ENCODE measurements at places on chromosomes 13 and 19. TPM values are rescaled to one million over a fixed set of nuclear protein-coding genes. Genes with fewer than 3 reads are reported as not detected.

GRCh38 chr13:112997188-112998130, 28.4 kb downstream of the MCF2L start:
- no peaks in the 10 kb centered on the region for H3K27me3 ChIP-seq
- DNase-seq, result no peak
- no peak overlapping the region for H3K27ac ChIP-seq
- H3K36me3 ChIP-seq, result no peaks in the 10 kb centered on the region
- no peaks in the 10 kb centered on the region for H3K4me1 ChIP-seq

DNA sequence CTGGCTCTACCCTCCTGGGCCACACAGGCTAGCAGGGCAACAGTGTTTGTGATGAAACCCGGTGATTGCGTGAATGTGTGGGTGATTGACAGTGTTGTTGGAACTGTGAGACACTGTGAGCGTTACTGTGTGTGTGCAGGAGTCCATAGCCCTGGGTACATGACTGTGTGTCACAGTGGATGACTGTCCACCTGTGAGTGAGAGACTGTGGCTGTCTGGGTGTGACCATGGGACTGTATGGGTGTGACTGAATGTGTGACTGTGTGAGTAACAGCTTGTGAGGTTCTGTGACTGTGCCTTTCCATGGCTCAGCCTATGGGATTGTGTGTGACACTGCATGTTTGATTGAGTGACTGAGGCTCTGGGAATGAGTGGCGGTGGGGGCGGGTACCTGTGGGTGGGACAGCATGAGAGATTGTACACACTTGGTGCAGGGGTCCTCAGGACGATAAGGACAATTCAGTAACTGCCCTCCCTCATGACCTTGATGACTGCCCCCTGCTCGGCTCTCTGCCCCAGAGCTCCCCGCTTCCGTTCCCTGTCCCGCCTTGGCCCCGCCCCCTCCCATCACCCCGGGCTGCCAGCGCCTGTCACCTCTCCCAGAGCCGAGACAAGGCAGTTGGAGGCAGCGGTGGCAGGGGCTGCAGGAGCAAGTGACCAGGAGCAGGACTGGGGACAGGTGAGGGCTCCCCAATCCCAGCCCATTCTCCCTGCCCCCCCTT, at the start of gene GIPR:
TSS of gene GIPR (plus strand) at position 602 of the 722 bp plus-strand sequence. CDS start 1,300 bp downstream, outside the sequence.
- H3K27ac ChIP-seq, result peak within 1 kb of the TSS; percentile 83
- peaks cover 27% of the 10 kb centered on the region for H3K4me1 ChIP-seq
- peak; percentile 84 for DNase-seq
- H3K36me3 ChIP-seq, result peaks cover 2% of the 10 kb centered on the region
- H3K4me3 ChIP-seq, result peak within 1 kb of the TSS; percentile 94
- H3K27me3 ChIP-seq, result peaks cover 9% of the 10 kb centered on the region

- H3K4me3 ChIP-seq, result peak overlapping the region; percentile 82
- peaks cover 22% of the 10 kb centered on the region for H3K4me1 ChIP-seq
- DNase-seq, result peak; percentile 84
- H3K27me3 ChIP-seq, result no peaks in the 10 kb centered on the region
Measured at GRCh38 chr13:51614350-51614786, 30.1 kb downstream of the WDFY2 start.

- no peak for DNase-seq
- peaks cover 14% of the 10 kb centered on the region for H3K4me1 ChIP-seq
- peak overlapping the region; percentile 49 for H3K4me3 ChIP-seq
- no peak overlapping the region for H3K27ac ChIP-seq
- no peaks in the 10 kb centered on the region for H3K27me3 ChIP-seq
- H3K36me3 ChIP-seq, result peaks cover 12% of the 10 kb centered on the region
Measured at GRCh38 chr19:40445780-40446262, 1.7 kb upstream of the SERTAD3 start.

GRCh38 chr19:13115936-13116281, 631 bp downstream of the TRMT1 start:
- no peaks in the 10 kb centered on the region for H3K27me3 ChIP-seq
- H3K4me3 ChIP-seq, result peak overlapping the region; percentile 97
- H3K4me1 ChIP-seq, result peaks cover 25% of the 10 kb centered on the region
- no peak for DNase-seq

DNA sequence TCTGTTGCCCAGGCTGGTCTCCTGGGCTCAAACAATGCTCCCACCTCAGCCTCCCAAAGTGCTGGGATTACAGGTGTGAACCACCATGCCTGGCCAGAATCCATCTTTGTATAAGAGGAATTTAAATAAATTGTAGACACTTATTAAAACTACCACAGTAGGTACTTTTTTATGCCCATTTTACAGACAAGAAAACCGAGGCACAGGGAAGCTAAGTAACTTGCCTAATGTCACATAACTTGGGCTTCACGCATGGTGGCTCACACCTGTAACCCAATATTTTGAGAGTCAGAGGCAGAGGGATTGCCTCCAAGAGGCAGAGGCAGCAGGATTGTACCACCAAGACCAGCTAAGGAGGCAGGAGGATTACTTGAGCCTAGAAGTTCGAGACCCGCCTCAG, 22.7 kb upstream of the CALM3 start:
- H3K4me1 ChIP-seq, result peaks cover 12% of the 10 kb centered on the region
- no peaks in the 10 kb centered on the region for H3K36me3 ChIP-seq
- H3K27me3 ChIP-seq, result peaks cover 14% of the 10 kb centered on the region

- no peaks in the 10 kb centered on the region for H3K27me3 ChIP-seq
- DNase-seq, result no peak
- H3K27ac ChIP-seq, result no peak overlapping the region
- peaks cover 6% of the 10 kb centered on the region for H3K36me3 ChIP-seq
Measured at GRCh38 chr19:37931881-37932655, 25.1 kb downstream of the SIPA1L3 start.

GPR12 gene
- not detected for total RNA-seq

ZNF835 gene
- 0.43 TPM for total RNA-seq

Data from activated CD4-positive, alpha-beta T cell treated with anti-CD3 and anti-CD28 coated beads, Interleukin-2, amount 10 ng/mL, durations not matched to agents 24 days and 14 days (primary cell).